ENCODE measurements at places on chromosomes 12 and 14.

DNA sequence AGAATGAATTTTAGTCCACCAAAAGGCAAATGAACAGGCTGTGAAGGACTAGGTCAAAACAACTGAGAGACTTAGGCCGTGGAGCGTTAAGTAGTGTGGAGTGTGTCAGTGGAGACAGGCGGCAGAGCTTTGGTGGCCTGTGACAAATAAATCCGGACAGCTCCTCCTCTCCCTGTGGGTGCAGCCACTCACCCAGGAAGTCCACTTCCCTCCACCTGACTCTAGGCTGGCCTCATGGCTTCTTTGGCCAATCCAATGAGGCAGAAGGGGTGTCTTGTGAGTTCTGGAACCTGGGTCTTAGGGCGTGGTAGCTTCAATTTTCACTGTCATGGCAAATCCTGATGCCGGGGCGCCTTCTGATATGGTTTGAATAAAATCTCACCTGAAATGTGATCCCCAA is 180.9 kb upstream of the C14orf180 start:
- H3K27ac ChIP-seq, result no peak overlapping the region
- no peak overlapping the region for H3K4me3 ChIP-seq
- no peak for DNase-seq
- no peaks in the 10 kb centered on the region for H3K4me1 ChIP-seq
- no peaks in the 10 kb centered on the region for H3K36me3 ChIP-seq

DNA sequence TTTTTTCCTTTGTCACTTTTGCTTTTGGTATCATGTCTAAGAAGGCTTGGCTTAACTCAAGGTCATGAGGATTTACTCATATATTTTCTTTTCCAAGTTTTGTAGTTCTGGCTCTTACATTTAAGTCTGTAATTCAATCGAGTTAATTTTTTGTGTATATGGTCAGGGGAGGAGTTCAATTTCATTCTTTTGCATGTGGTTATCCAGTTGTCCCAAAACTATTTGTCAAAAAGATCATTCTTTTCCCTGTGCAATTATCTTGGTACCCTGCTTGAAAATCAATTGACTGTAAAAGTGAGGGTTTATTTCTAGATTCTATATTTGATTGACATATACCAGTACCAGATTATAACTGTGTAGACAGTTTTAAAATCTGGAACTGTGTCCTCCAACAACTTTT is 10.2 kb downstream of the USP15 start:
- H3K4me1 ChIP-seq, result no peaks in the 10 kb centered on the region
- no peak for DNase-seq
- no peaks in the 10 kb centered on the region for H3K36me3 ChIP-seq
- no peaks in the 10 kb centered on the region for H3K27me3 ChIP-seq
- H3K4me3 ChIP-seq, result no peak overlapping the region

- H3K4me3 ChIP-seq, result no peak overlapping the region
- H3K27me3 ChIP-seq, result no peaks in the 10 kb centered on the region
- peak; percentile 27 for DNase-seq
Observed at GRCh38 chr12:94941440-94941862, 62.0 kb downstream of the NDUFA12 start.

- H3K27me3 ChIP-seq, result no peaks in the 10 kb centered on the region
- DNase-seq, result peak; percentile 67
- H3K4me3 ChIP-seq, result no peak overlapping the region
- H3K4me1 ChIP-seq, result peaks cover 4% of the 10 kb centered on the region
- no peaks in the 10 kb centered on the region for H3K36me3 ChIP-seq
Observed at GRCh38 chr12:63206909-63207308, 55.9 kb upstream of the AVPR1A start.

GRCh38 chr14:99296517-99296916 is 24.5 kb upstream of the BCL11B start:
- no peaks in the 10 kb centered on the region for H3K36me3 ChIP-seq
- no peaks in the 10 kb centered on the region for H3K4me1 ChIP-seq
- no peak overlapping the region for H3K27ac ChIP-seq
- DNase-seq, result no peak
- H3K4me3 ChIP-seq, result no peak overlapping the region

- no peak for DNase-seq
- no peaks in the 10 kb centered on the region for H3K36me3 ChIP-seq
- H3K27ac ChIP-seq, result no peak overlapping the region
- no peak overlapping the region for H3K4me3 ChIP-seq
Observed at GRCh38 chr12:58453306-58453705, 467.0 kb downstream of the LRIG3 start.

GRCh38 chr14:100066962-100067361 is 1.7 kb downstream of the EVL start:
- H3K27ac ChIP-seq, result no peak overlapping the region
- H3K4me3 ChIP-seq, result no peak overlapping the region
- H3K36me3 ChIP-seq, result no peaks in the 10 kb centered on the region
- DNase-seq, result no peak
- H3K27me3 ChIP-seq, result no peaks in the 10 kb centered on the region
- no peaks in the 10 kb centered on the region for H3K4me1 ChIP-seq

GRCh38 chr12:6866920-6867412 is 365 bp upstream of the TPI1 start:
- peak overlapping the region; percentile 60 for H3K4me3 ChIP-seq
- peaks cover 33% of the 10 kb centered on the region for H3K4me1 ChIP-seq
- H3K27ac ChIP-seq, result peak overlapping the region; percentile 65
- H3K27me3 ChIP-seq, result no peaks in the 10 kb centered on the region
- peaks cover 59% of the 10 kb centered on the region for H3K36me3 ChIP-seq
- DNase-seq, result no peak

GRCh38 chr12:44224399-44225148 is 388.7 kb downstream of the TMEM117 start:
- no peak overlapping the region for H3K27ac ChIP-seq
- no peaks in the 10 kb centered on the region for H3K36me3 ChIP-seq
- no peaks in the 10 kb centered on the region for H3K4me1 ChIP-seq
- DNase-seq, result no peak
- H3K4me3 ChIP-seq, result no peak overlapping the region

- no peaks in the 10 kb centered on the region for H3K27me3 ChIP-seq
- no peaks in the 10 kb centered on the region for H3K4me1 ChIP-seq
- H3K36me3 ChIP-seq, result no peaks in the 10 kb centered on the region
- no peak for DNase-seq
Observed at GRCh38 chr12:70415987-70416386, 49.9 kb downstream of the KCNMB4 start.

GRCh38 chr12:94290353-94290752 is 142.0 kb downstream of the PLXNC1 start:
- H3K36me3 ChIP-seq, result peaks cover 15% of the 10 kb centered on the region
- no peaks in the 10 kb centered on the region for H3K4me1 ChIP-seq
- no peak overlapping the region for H3K4me3 ChIP-seq
- no peak overlapping the region for H3K27ac ChIP-seq
- no peaks in the 10 kb centered on the region for H3K27me3 ChIP-seq

DNA sequence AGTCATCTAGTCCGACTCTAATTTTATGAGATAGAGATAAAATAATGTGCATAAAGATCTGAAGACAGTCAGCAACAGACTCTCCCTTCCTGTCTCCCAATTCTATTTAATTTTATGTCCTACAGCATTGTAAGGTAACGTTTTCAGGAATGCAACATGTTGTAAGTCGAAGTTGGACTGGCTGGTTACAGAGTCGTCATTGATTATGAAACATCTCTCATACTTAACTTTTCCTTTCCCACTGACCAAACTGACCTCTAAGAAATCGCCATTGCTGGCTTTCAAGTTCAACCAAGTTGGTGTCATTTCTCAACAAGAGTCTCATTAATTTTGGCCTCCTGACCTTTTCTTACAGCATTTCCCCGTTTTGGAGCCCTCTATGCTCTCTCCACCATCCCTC is 4.9 kb upstream of the RIC8B start:
- peaks cover 12% of the 10 kb centered on the region for H3K27me3 ChIP-seq
- no peak for DNase-seq
- no peaks in the 10 kb centered on the region for H3K36me3 ChIP-seq
- H3K4me3 ChIP-seq, result no peak overlapping the region
- no peaks in the 10 kb centered on the region for H3K4me1 ChIP-seq

DNA sequence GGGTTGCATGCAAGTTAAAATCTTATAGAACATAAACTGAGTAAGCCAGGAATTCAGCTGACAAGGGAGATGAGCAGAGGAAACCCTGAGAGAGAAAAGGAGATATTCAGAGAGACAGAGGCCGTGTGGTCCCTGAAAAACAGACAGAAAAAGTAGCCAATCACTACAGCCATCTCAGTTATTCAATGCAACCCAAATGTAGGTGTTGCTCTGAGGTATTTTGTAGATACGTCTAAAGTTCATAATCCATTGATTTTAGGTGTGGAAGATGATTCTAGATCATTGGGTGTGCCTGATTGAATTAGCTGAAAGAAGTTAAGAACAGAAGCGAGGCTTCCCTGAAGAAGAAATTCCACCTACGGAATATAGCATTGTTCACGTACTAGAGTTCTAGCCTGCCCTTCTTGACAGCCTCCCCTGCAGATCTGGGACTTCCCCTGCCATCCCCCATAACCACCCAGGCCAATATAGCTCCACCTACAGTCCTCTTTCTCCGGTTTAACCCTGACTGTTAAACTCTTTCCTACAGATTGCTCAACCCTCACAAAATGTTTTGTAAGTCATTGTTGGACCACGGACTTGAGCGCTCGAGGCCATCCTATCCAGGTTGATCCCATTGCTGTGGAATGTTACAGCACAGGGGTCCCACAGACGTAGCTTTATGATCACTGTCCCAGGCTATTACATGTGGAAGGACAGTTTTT is 21.7 kb downstream of the AICDA start:
- peaks cover 4% of the 10 kb centered on the region for H3K4me1 ChIP-seq
- H3K4me3 ChIP-seq, result no peak overlapping the region
- no peaks in the 10 kb centered on the region for H3K27me3 ChIP-seq
- peak; percentile 83 for DNase-seq

DNA sequence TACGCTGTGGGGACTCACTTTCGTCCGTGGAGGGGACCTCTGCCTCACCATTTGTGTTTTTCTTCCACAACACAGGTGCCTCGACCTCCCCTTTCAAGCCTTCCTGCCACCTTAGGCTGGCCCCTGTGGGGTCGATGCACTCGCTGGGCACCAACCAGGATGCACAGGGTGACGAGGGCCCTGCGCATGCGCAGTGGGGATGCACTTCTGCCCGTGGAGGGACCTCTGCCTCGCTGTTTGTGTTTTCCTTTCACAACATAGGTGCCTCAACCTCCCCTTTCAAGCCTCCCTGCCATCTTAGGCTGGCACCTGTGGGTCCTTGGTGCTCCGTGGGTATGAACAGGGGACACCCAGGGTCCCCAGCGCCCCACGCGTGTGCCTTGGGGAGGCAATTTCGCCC is 356.8 kb downstream of the ALG10 start:
- H3K27ac ChIP-seq, result no peak overlapping the region
- no peak overlapping the region for H3K4me3 ChIP-seq
- no peak for DNase-seq
- H3K36me3 ChIP-seq, result no peaks in the 10 kb centered on the region
- H3K4me1 ChIP-seq, result no peaks in the 10 kb centered on the region
- H3K27me3 ChIP-seq, result no peaks in the 10 kb centered on the region

DNA sequence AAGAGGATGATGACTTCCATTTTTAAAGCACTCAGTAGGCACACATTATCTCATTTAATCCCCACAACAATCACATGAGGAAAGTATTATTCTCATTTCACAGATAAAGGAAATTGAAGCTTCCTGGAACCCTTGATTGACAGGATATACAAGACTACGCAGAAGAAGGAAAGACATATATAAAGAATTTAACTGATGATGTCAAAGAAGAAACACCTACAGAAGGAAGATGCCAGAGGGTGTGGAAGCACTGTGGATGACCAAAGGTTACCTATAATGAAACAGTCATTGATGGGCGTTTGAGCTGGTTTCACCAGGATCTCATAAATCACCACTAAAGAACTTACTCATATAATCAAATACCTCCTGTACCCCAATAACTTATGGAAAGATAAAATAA is 197.4 kb downstream of the SLC25A21 start:
- H3K4me3 ChIP-seq, result no peak overlapping the region
- H3K27ac ChIP-seq, result no peak overlapping the region
- H3K36me3 ChIP-seq, result no peaks in the 10 kb centered on the region
- no peak for DNase-seq
- no peaks in the 10 kb centered on the region for H3K27me3 ChIP-seq
- no peaks in the 10 kb centered on the region for H3K4me1 ChIP-seq

GRCh38 chr12:52573306-52573705 is 337 bp downstream of the KRT74 start:
- H3K4me3 ChIP-seq, result no peak overlapping the region
- H3K36me3 ChIP-seq, result no peaks in the 10 kb centered on the region
- no peaks in the 10 kb centered on the region for H3K4me1 ChIP-seq
- H3K27ac ChIP-seq, result no peak overlapping the region
- peaks cover 13% of the 10 kb centered on the region for H3K27me3 ChIP-seq

GRCh38 chr12:120528861-120529525 is at the start of gene COQ5:
TSS of gene COQ5 (minus strand) at chr12:120529158. CDS start at chr12:120529141, 17 bp downstream.
- H3K27me3 ChIP-seq, result no peaks in the 10 kb centered on the region
- peaks cover 2% of the 10 kb centered on the region for H3K4me1 ChIP-seq
- DNase-seq, result peak; percentile 81

GRCh38 chr12:24416423-24417109 is 467.1 kb upstream of the SOX5 start:
- H3K4me1 ChIP-seq, result no peaks in the 10 kb centered on the region
- H3K4me3 ChIP-seq, result no peak overlapping the region
- H3K27me3 ChIP-seq, result no peaks in the 10 kb centered on the region
- no peak overlapping the region for H3K27ac ChIP-seq
- no peaks in the 10 kb centered on the region for H3K36me3 ChIP-seq

DNA sequence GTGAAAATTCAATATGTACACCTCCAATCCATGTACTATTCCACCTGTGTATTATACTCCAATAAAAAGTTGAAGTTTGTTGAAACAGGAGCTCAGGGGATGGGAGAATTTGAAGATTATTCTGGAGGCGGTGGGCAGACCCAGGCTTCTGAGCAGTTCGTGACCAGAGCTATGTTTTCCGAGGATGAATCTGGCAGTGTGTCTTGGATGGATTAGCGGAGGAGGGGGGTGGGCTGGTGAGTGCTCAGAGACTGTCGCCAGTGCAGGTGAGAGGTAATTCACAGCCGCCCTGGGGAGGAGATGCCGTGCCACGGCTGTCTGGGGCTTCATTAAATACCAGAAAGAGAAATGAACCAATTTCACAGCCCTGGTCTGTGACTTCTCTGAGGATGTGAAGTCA is 283.0 kb upstream of the RTL1 start:
- H3K4me1 ChIP-seq, result peaks cover 15% of the 10 kb centered on the region
- no peaks in the 10 kb centered on the region for H3K36me3 ChIP-seq
- no peak overlapping the region for H3K4me3 ChIP-seq
- H3K27me3 ChIP-seq, result no peaks in the 10 kb centered on the region
- H3K27ac ChIP-seq, result no peak overlapping the region
- DNase-seq, result no peak

Data from large intestine (tissue), 12 donors.